ENCODE measurements at places on chromosomes 16 and 17.

DNA sequence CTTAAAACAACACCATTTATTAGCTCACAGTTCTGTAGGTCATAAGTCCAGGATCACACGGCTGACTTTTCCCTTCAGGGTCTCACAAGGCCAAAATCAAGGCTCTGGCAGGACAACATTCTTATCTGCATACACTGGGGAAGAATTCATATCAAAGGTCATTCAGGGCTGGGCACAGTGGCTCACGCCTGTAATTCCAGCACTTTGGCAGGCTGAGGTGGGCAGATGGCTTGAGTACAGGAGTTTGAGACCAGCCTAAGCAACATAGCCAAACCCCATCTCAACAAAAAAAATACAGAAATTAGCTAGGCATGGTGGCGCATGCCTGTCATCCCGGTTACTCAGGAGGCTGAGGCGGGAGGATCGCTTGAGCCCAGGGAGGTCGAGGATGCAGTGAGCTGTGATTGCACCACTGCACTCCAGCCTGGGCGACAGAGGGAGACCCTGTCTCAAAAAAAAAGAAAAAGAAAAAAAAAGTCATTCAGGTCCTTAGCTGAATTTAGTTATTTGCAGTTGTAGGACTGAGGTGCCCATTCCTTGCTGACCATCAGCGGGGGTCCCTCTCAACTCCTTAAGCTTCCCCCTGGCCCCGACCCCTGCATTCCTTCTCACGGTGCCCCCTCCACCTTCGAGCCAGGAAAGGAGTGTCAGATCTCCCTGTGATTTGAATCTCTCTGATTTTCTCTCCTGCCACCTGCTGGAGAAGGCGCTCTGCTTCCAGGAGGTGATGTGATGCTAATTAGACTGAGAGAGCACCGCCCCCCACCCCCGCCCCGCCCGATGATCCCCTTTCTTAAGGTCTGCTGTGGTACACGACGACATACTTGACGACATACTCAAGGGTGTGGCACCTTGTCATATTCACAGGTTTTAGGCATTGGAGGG is 91.8 kb upstream of the CLEC18A start:
- DNase-seq: no peak

DNA sequence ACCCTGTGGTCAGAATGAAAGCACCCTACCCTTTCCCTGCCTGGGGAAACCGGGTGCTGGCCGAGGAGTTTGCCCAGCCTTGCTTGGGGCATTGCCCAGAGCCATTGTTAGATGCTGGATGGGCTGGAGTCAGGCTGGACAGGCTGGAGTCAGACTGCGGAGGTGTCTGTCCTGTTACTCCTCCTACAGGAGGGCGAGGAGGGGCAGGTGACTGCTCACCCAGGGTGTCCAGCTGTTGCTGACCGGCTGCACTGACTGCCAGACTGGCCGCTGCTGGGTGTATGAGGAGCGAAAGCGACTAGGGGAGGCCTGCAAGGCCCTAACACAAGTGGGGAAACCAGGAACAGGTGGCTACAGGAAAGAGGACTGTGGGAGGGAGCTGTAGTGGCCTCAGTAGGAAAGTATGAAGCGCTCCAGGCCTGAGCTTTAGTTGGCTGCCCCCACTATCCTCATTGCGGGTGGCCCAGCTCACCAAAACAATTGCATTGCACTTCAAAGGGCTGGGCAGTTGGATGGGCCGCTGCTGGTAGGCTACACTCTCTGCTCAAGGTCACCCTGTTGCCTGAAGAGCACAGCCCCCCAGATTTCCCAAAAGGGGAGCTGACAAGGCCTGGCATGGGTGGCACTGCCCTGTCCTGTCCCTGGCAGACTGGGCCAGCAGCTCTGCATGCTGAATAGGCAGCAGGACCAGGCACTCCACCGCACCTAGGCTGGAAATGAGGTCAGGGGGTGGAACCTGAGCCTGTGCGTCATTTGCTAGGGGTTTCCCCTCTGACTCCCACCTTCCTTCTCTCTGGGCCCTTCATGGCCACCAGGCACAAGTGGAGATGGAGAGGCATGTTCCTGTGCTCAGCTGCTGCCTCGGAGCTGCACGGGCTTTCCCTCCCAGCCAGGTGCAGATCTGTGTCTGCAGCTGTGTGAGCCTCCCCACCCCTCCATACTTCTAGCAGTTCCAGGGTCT is 18.4 kb downstream of the LDHD start:
- peak; percentile 66 for DNase-seq

DNA sequence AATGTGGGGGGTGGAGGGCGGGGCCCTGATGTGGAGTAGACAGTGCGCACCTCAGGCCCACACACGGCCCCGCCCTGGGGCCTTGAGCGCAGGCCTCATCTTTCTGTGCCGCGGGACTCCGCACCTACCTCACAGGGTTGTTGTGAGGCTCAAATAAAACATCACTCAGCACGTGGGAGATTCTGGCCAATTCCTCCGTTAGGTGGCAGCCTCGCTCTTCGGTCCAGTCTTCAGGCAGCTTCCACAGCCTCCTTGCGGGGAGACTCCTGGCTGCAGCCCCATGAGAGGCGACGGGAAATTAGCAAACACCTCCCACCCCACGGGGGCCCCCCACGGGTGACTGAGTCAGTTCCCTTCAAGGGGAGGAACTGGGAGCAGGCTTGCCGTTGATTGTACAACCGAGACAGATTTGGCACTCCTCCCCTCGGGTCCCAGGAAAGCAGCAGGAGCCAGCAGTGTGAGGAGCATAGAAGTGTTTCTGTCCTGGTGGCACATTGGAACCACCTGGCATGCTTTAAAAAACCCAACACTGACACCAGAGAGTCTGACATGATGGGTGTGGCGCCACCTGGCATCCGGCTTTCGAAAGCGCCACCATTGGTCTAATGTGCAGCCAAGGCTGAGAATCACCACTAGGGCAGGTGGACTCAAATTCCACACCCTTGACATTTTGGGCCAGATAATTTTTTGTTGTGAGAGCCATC is 7.6 kb downstream of the MRM1 start:
- DNase-seq: no peak

GRCh38 chr16:67760206-67760955 is 41.3 kb upstream of the GFOD2 start:
- no peak for DNase-seq

DNA sequence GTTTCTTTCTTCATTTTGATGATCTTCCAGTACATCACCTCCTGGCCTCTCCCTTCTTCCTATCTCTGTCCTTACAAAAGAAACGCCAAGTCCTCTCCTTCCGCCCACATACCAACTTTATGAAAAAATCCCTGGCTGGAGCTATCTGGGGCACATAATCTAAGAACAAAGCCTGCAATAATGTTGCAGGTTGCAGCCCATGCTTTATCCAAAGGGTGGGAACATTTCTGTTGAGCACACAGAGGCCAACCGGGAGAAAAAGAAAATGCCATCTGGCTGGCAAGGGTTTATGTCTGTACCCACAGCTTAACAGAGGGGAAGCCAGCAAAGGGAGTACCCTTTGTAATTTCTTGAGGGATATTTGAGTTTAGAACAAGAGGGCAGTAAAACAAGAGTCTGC is 409.6 kb downstream of the SOX9 start:
- no peak for DNase-seq

DNA sequence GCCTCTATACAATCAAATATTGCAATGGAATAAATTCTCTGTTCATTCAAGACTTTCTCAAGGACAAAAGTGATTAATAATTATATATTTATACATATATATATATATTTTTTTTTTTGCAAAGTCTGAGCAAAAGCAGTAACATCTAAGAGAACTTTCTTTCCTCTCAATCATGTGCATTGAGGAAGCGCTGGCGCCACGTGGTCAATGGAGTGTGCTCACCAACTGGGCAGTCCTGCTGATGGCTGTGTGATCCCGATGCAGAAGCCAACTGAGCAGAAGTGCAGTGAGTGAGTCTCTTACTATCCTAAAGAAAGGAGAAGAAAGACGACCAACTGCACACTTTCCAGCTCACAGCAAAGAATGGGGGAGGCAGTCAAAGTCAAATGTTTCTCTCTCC is 37.2 kb upstream of the ULK2 start:
- no peak for DNase-seq

Measured in activated naive CD4-positive, alpha-beta T cell treated with anti-CD3 and anti-CD28 coated beads, Interleukin-2, amount 50 U/mL, for 16 hours (primary cell).